Esophagus mucosa (tissue), 1 donor: ENCODE measurements at places on chromosomes 6 and 20. TPM values are rescaled to one million over a fixed set of nuclear protein-coding genes. Genes with fewer than 3 reads are reported as not detected.

DNA sequence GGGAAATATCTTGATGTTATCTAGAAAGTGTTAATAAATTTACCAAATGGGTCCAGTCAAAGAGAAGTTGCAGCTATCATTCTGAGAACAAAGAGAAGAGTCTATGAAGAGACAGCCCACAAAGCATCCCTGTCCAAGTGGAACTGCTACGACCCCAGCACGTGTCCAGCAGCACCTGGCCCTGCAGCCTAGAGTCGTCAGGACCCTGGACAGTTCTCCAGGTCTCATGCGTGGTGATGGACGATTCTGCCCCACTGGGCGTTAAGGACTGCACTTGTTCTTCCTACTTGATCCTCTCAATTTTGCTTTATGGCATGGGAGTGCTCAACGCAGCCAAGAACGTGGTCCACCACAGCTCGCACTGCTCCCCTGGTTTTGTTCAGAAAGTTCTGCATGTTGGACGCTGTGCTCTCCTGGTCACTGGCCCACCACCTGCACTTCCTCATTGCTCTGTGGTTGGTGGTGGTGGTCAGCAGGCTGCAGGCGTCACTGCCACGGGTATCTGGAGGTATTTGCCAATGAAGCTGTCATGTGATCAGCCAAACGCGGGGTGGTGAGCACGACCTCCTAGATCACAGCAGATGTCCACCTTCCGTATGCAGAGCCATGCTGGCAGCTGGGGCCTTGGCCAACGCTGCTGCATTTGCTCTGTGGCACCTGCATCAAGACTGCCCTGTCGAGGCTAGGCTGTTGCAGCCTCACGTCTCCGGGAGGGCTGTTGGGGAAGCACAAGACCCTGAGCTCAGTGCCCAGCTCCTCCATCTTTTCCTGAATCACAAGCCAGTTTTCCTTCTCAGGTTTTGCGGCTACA, 356.4 kb downstream of the CDH4 start:
- ATAC-seq: no peak

- no peak for ATAC-seq
These were observed 9.1 kb downstream of the KIZ start for GRCh38 chr20:21134883-21135493.

GRCh38 chr20:17150858-17151257, 76.0 kb upstream of the PCSK2 start:
- no peak for ATAC-seq

- ATAC-seq: no peak
These were observed 75.5 kb downstream of the GPR63 start for GRCh38 chr6:96761794-96762193.

DNA sequence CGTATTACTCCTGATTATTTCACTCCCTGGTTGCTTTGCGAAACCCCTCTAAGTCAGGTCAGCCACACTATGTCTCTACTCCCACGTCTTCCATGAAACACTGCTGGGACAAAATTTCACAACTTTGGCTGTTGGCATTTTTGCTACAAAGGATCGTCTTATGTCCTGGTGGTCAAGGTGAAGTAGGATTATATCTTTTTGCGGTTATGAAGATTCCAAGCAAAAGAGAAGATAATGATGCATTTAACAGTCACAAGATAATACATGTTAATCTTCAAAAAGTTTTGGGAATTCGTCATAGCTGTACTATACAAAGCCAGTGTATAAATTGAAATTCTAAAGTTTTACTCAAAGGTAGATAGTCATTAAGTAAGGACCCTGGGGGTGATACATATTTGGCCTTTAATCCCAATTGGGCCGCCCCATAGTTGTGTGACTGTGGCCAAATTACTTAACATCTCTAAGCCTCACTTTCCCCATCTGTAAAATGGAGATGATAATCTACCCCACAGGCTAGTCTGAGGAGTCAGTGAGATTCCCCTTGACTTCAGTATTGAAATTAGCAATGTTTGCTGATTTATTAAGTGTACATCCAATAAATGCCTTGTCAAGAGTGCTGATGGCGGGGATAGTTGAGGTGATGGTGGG, 212.1 kb downstream of the ARID1B start:
- no peak for ATAC-seq

DNA sequence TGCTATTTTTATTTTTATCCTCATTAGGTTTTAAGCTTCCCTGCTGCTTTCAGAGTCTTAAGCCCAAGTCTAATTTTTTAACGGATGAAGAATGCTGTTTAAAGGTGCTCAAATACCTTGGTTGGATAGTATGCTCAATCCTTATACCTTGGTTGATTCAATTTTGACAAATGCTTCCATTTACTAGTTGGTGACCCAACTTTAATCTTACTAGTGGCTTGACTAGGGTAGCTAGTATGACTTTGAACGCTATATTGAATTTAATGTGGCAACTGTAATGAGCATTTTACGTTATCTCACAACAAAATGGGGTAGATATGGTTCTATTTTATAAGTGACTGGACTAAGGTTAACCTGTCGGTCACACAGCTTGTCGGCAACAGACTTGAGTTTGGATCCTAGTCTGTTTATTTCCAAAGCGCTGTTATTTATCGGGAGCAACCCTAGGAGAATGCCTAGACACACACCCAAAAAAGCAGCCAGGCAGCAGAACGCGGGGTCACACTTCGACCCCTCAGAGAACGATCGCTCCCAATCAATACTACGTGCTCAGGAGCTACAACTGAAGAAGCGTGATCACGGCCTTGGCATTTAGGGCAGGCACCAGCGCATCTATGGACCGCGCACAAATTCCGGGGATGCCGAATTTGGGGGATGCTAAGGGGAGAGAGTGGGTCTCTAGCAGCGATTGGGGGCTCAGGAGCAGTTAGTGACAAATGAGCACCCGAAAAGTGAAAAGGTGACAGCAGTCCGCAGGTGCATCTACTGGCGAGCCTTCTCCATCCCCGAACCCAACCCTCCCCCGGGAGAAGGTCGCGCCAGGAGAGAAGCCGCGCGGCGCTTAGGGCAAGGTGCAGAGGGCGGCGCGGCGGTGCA, 586 bp upstream of the ALDH5A1 start:
- no peak for ATAC-seq

- peak; percentile 20 for ATAC-seq
These were observed 27.6 kb upstream of the CDKN1A start for GRCh38 chr6:36650848-36651478.

DNA sequence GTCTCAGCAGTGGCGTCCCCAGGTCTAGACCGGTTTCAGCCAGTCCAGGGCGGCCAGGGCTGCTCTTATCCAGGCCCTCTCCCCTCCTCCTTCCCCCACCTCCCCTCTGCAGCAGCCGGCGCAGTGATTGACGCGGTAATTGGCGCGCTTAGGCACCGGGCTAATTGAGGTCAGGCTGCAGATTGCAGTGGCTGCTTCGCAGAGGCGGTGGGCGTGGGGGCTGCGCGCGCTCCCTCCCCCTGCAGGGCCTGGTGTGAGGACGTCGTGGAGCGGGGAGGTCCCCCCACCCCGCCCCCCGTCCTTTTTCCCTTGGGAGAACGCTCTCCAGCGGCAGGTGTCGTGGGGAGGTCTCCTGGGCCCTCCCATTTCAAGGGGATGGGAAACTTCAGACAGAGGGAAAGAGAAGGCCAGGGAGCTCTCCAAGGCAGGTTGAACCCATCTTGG, 70.4 kb upstream of the BLCAP start:
- no peak for ATAC-seq

DNA sequence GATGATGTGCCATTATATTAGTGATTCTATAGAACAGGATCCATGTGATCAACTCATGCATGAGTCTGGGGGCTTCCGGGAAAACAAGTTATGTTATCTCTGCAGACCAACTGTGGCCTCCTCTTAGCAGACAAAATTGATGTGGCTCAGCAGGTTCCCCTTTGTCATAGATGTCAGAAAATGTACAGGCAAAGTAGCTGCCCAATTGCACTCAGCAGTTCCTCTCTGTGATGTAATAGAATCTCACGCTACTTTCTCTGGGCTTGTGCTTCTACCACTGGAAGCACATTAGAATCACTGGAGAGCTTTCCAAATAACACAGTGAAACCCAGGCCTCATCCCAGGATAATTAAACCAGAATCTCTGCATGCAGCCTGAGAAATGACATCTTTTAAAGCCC, 253.1 kb downstream of the SLC24A3 start:
- ATAC-seq: no peak

POPDC3 gene
- total RNA-seq: not detected
